GM23248 (cell line): ENCODE measurements at places on chromosomes 3 and 15. TPM values are rescaled to one million over a fixed set of nuclear protein-coding genes. Genes with fewer than 3 reads are reported as not detected.

DNA sequence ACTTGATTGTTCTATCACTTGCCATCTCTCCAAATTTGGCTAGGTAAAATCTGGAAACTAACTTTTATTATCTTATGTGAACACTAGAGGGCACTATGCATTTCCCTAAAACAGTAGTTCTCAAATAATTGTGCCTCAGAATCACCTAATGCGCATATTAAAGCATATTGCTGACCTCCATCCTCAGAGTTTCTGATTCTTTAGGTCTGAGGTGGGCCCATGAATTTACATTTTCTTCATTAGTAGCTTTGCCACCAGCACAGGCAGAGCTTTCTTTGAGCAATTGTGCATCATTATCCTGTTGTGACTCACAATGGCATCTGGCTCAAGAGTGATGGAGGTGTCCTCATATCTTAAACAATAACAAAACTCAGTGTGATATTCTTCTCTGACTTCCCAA, 17.5 kb upstream of the BCHE start:
- no peaks in the 10 kb centered on the region for H3K4me1 ChIP-seq
- peak; percentile 36 for DNase-seq
- no peaks in the 10 kb centered on the region for H3K27me3 ChIP-seq
- no peak overlapping the region for H3K4me3 ChIP-seq
- H3K36me3 ChIP-seq = no peaks in the 10 kb centered on the region

- no peak for DNase-seq
- H3K27ac ChIP-seq = no peak overlapping the region
- H3K27me3 ChIP-seq = no peaks in the 10 kb centered on the region
- H3K4me1 ChIP-seq = peaks cover 13% of the 10 kb centered on the region
- no peaks in the 10 kb centered on the region for H3K36me3 ChIP-seq
Measured at GRCh38 chr15:95929232-95929846, 401.2 kb upstream of the NR2F2 start.

DNA sequence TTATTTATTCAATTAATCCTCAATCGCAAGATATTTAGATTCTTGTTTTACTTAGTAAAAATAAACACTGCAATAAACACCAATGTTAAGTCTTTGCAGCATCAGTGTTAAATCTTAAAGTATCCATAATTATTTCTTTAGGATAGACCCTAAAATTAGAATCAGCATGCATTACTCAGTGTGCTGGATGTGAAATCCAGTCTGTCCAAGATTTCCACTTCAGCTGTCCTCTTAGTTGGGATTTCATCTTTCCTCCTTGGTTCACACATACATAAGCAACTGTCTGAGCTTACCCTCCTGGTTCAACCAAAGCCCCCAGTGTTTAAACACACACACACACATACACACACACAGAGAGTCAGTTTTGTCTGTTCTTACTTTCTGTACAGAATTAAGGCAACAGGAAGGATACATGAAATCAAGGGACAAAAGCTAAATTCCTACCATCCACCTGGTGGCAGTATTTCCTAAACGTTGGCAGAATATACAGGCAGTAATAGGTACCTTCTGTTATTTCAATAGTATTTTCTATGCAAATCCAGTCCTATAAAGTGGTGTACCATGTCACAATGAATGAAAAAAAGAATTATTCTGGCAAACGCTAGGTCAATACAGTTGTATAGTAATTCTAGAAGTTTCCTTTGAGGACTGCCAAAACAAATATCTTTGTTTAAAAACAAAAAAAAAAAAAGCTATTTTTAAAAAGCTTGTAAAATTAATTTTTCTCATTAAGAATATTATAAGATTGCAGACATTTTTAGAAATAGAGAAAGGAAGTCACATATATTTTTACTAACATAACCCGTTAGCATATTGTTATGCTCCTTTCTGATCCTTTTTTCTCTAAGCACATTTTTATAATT, 27.3 kb upstream of the DMXL2 start:
- H3K4me1 ChIP-seq = peaks cover 5% of the 10 kb centered on the region; the same call in 1 of the 2 replicates
- no peak overlapping the region for H3K4me3 ChIP-seq
- H3K36me3 ChIP-seq = no peaks in the 10 kb centered on the region
- DNase-seq = peak; percentile 76
- H3K27me3 ChIP-seq = no peaks in the 10 kb centered on the region; the same call in 1 of the 2 replicates

DNA sequence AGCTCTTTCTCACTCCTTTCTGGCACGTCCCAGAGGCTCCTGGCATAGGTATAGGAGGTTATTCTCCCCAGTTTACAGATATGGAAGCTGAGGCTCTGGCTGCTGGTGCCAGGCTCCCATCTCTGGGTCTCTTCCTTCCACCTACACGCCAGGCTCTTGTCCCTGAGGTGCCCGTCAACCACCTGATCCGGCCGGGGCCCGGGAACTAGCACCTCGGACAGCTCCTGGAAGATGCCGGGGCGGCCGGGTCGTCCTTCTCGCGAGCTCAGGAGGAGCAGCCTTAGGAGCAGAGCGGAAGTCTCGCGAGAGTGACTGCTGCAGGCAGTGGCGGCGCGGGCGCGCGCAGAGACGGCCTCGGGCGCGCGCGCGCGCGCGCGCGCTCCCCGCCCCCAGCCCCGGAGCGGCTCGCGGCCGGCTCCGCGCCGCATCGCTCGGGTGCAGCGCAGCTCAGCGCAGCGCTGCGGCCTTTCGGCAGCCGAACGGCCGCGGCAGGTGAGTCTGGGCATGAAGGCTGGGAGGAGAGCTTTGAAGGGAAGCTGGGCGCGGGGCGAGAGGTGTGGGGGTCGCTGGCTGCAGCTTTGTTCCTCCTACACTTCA, at the start of gene SCAMP5:
SCAMP5 (plus strand) TSS at position 382 of the 597 bp plus-strand sequence. CDS start 16,277 bp downstream, outside the sequence.
- peaks cover 15% of the 10 kb centered on the region; the same call in 1 of the 2 replicates for H3K27me3 ChIP-seq
- DNase-seq = peak; percentile 98
- no peaks in the 10 kb centered on the region for H3K36me3 ChIP-seq
- H3K4me3 ChIP-seq = peak within 1 kb of the TSS; percentile 77
- H3K27ac ChIP-seq = no peak within 1 kb of the TSS

PAK6 gene
- polyA plus RNA-seq = not detected in 2 replicates

GRCh38 chr3:176842914-176843313, 354.4 kb downstream of the TBL1XR1 start:
- no peak for DNase-seq
- H3K27me3 ChIP-seq = no peaks in the 10 kb centered on the region
- H3K4me1 ChIP-seq = no peaks in the 10 kb centered on the region
- H3K27ac ChIP-seq = no peak overlapping the region
- no peaks in the 10 kb centered on the region for H3K36me3 ChIP-seq

SPPL2A gene
- polyA plus RNA-seq = 149 TPM in 2 replicates

DNA sequence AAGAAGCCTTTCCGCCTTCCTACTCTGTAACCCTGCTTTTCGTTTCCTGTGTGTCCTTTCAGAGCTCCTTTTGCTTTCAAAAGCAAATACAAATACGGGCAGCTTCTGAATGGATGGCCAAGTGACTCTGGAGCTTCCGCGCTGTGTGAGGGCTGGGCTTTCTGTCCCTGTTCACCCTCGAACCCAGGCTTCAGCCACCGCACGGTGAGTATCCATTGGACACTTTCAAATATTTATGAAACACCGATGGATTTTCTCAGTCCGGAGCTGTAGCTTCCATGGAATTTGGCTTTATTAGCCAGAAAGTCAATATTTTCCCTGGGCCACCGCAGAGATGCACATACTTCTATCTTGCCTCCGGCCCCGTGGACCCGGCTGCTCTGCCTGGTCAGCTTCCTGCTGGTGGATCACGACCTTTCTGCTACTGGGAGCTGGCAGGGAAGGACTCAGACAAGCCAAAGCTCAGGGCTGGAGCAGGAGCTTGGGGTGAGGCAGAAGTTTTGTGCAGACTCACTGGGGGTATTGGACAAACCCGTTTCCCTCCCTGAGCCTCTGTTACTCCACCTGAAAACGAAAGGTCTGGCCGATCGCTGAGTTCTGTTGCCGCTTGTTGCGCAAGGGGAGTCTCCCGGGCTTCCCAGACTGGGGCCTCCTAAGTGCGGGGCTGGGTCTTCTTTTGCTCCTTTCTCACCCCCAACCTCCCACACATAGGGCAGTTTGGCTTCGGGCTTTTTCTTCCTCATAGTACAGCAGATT, 63.6 kb downstream of the LINGO1 start:
- H3K4me1 ChIP-seq = no peaks in the 10 kb centered on the region
- H3K4me3 ChIP-seq = no peak overlapping the region
- H3K27me3 ChIP-seq = peaks cover 9% of the 10 kb centered on the region; the same call in 1 of the 2 replicates
- no peaks in the 10 kb centered on the region for H3K36me3 ChIP-seq
- H3K27ac ChIP-seq = no peak overlapping the region
- no peak for DNase-seq

FANCD2OS gene
- polyA plus RNA-seq = not detected in 2 replicates

NECTIN3 gene
- polyA plus RNA-seq = 11.1 and 11.7 TPM in 2 replicates

LSMEM2 gene
- not detected in 2 replicates for polyA plus RNA-seq

DNA sequence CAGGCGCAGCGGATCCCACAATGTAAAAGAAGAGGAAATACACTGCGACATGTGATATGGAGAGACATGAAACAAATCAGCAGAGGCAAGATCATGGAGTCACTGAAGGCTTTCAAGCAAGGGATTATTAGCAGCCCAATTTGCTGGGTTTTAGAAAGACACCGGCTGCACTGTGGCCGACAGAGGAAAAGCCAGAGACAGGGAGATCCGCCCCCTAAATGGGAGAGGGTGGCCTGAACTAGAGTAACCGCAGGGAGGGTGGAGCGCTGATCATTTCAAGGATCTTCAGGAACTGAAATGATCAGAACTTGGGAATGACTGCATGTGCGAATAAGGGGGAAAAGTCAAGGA, 612 bp upstream of the C15orf40 start:
- peaks cover 21% of the 10 kb centered on the region for H3K4me1 ChIP-seq
- peaks cover 12% of the 10 kb centered on the region; the same call in 1 of the 2 replicates for H3K36me3 ChIP-seq
- peak; percentile 62 for DNase-seq
- peak overlapping the region; percentile 86 for H3K4me3 ChIP-seq
- peak overlapping the region; percentile 55 for H3K27ac ChIP-seq
- H3K27me3 ChIP-seq = no peaks in the 10 kb centered on the region

DNA sequence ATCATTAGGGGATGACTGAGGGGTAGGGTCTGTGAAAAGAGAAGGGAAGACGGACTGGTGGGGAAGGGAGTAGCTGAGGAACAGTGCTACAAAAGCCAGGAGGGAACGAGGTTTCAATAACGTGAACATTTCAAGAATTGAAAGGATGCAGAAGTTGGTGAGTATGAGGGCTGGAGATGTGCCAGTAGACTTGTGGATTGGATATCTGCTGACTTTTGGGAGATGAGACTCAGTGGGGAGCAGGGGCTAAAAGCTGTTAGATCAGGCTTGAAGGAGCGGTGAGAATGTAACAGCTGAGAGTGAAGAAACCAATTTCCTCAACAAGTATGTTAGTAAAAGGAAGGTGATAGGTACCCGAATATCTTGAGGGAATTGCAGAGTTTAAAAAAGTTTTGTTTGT, 65.2 kb downstream of the GTPBP8 start:
- peaks cover 7% of the 10 kb centered on the region for H3K4me1 ChIP-seq
- no peaks in the 10 kb centered on the region for H3K27me3 ChIP-seq
- no peak overlapping the region for H3K27ac ChIP-seq
- no peak overlapping the region for H3K4me3 ChIP-seq
- DNase-seq = peak; percentile 18

HDGFL3 gene
- polyA plus RNA-seq = 16.2 and 20.7 TPM in 2 replicates

SI gene
- polyA plus RNA-seq = not detected in 2 replicates

GRCh38 chr3:129348734-129349133, 70.1 kb downstream of the HMCES start:
- DNase-seq = no peak
- no peak overlapping the region for H3K4me3 ChIP-seq

GRCh38 chr3:185759512-185759911, 65.3 kb downstream of the IGF2BP2 start:
- H3K4me3 ChIP-seq = no peak overlapping the region
- H3K4me1 ChIP-seq = peaks cover 65% of the 10 kb centered on the region
- no peak for DNase-seq

GASK1A gene
- 0.08 and 0.10 TPM in 2 replicates for polyA plus RNA-seq

DNA sequence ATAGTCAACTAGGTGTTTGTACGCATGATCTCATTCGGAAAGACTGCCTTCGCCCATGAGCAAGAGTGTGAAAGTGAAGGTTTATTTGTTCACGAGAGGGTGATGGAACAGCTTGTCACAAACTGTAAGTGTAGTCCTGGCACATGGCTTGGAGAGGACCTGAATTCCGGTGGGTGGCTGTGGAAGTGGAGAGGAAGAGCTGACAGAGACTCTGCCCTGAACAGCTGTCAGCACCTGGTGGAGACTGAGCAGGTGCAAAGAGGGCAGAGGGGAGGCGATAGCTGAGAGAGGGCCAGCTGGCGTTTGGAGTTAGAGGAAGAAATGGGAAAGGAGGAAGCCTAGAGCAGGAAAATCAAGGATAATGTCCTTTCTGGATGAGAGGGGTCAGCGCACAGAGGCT, 155.7 kb downstream of the EEFSEC start:
- H3K27ac ChIP-seq = no peak overlapping the region
- no peaks in the 10 kb centered on the region for H3K36me3 ChIP-seq
- H3K27me3 ChIP-seq = no peaks in the 10 kb centered on the region
- H3K4me1 ChIP-seq = no peaks in the 10 kb centered on the region
- no peak for DNase-seq
- no peak overlapping the region for H3K4me3 ChIP-seq
